RPMI7951 (cell line): ENCODE measurements at places on chromosomes 6 and 20. TPM values are rescaled to one million over a fixed set of nuclear protein-coding genes. Genes with fewer than 3 reads are reported as not detected.

Gene MAS1
- not detected in 2 replicates for total RNA-seq

Gene SRMS
- total RNA-seq: not detected in 2 replicates

Gene CDH26
- total RNA-seq: not detected in 2 replicates

Gene COL20A1
- not detected in 2 replicates for total RNA-seq

Gene COL12A1
- total RNA-seq: 25.9 and 28.7 TPM in 2 replicates

Gene RIPOR3
- total RNA-seq: 10.0 and 10.8 TPM in 2 replicates

Gene MAP3K7
- 29.7 and 38.8 TPM in 2 replicates for total RNA-seq

Gene GSTA2
- not detected in 2 replicates for total RNA-seq

Gene FLRT3
- total RNA-seq: 1.4 and 1.9 TPM in 2 replicates

Gene STX7
- 24.3 and 27.2 TPM in 2 replicates for total RNA-seq

Gene TGM2
- 650 and 793 TPM in 2 replicates for total RNA-seq

Gene ANKRD66
- total RNA-seq: not detected in 2 replicates

Gene CD40
- total RNA-seq: 0.72 and 1.7 TPM in 2 replicates

Gene FAM50B
- 2.2 and 2.3 TPM in 2 replicates for total RNA-seq

Gene CGA
- total RNA-seq: not detected in 2 replicates

Gene TOX2
- 24.7 and 25.4 TPM in 2 replicates for total RNA-seq

Gene PDYN
- not detected in 2 replicates for total RNA-seq

DNA sequence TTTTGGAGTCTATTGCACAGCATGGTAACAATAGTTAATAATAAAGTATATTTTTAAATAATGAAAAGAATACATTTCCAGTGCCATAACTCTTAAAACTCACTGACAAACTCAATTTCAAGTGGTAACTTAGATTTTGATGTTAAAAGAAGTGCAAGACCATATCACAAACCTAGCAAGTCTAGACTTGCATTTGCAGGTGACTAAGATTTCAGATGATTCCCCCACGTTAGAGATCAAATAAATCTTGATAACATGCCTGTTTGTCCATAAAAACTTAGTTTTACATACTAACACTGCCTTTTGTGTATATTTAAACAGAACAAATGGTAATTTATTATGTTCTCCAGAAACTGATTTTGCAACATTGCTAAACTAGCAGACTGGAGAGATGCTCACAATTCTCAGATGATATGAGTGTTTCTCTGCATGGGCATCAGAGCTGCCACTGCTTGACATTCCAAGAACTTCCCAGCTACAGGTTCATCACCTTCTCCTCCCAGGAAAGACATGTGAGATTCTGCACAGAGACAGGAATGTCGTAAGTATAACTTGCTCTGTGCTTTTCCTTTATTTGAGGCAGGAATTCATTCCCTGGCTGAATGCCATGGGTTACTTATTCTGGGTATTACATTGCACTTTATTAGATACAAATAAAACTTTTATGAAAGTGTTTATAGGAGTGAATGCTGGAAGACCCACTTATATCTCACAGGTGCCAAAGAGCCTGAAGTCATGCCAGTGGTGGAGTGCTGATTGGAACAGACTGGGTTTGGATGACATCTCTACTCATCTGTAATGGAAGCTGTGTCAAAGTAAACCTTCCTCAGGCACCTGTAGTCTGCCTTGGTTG is 160.2 kb upstream of the FOXA2 start:
- DNase-seq: no peak

GRCh38 chr20:16011519-16011918 is 561.7 kb downstream of the KIF16B start:
- no peak for DNase-seq

GRCh38 chr20:40782043-40782368 is 93.0 kb upstream of the MAFB start:
- no peak for DNase-seq

- peak; percentile 85 for DNase-seq
Measured at GRCh38 chr6:106085984-106086813, at the start of gene PRDM1. PRDM1 (plus strand) TSS chr6:106086336; CDS start chr6:106086554, 218 bp downstream.

GRCh38 chr20:49351775-49352174 is 73.9 kb upstream of the ZNFX1 start:
- no peak for DNase-seq

DNA sequence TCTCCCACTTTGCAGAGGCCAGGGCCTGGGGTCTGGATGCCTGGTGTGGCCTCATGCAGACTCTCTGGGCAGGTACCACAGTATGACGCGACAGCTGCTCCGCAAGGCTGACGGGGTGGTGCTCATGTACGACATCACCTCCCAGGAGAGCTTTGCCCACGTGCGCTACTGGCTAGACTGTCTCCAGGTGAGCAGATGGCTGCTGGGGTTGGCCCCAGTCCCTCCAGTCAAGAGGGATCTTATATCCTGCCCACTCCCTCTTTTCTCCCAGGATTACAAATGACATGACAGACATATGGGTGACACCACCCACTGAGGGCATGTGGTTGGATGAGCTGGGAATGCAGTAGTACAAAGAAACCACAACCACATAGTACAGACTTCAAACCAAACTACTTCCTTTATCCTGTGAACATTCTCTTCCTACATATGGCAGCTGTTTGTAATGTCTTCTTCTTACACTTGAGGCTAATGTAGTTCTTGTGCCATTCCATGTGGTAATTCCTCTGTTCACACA is 29.9 kb downstream of the RAB44 start:
- DNase-seq: peak; percentile 53

- no peak for DNase-seq
Measured at GRCh38 chr6:71035871-71036270, 79.0 kb upstream of the B3GAT2 start.

DNA sequence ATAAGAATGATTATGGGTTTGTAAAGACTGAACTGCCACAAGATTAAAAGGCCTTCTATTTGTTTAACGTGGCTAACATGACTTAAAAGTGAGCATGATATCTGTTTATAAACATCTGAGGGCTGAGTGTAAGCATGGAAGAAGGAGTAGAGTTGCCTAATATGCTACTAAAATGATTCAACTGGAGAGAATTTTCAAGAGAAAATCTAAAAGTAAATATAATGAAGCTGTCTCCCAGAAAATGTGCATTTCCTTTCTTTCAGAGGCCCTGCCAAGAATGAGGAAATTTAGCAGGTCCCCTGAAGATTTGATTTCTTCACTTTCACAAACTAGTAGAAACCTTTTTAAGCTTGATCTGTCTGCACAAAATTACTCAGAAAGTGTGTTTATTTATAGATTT is 4.2 kb upstream of the EYA4 start:
- DNase-seq: no peak

- DNase-seq: no peak
Measured at GRCh38 chr20:61205769-61206168, 46.3 kb upstream of the CDH4 start.

GRCh38 chr6:16761471-16762267 is 409 bp upstream of the ATXN1 start:
- DNase-seq: peak; percentile 95

GRCh38 chr6:155313602-155314091 is 637 bp downstream of the TFB1M start:
- peak; percentile 31 for DNase-seq

DNA sequence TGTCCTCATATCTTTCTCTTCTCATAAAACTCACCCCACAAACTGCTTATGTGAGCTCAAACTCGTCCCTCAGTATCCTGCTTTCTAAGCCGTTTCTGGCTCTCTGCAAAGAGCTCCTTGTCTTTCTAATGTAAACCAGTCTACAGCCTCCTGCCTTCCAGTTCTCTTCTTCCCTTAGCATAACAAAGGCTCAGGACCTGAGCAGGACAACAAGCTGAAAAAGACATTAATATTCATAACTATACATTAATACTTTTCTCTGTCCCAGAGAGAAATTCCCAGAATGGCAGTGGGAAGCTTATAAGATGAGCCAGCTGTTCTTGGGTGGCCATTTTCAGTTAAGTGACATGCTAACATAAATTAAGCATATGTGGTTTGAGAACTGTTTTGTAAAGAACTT is 207.0 kb upstream of the TCF21 start:
- no peak for DNase-seq

- DNase-seq: no peak
Measured at GRCh38 chr6:14142511-14143223, 25.1 kb downstream of the CD83 start.

GRCh38 chr6:6694368-6694780 is 105.9 kb downstream of the LY86 start:
- DNase-seq: no peak

- no peak for DNase-seq
Measured at GRCh38 chr6:154459513-154459912, 51.0 kb downstream of the CNKSR3 start.

GRCh38 chr20:44464514-44464913 is 11.2 kb upstream of the TTPAL start:
- peak; percentile 19 for DNase-seq

DNA sequence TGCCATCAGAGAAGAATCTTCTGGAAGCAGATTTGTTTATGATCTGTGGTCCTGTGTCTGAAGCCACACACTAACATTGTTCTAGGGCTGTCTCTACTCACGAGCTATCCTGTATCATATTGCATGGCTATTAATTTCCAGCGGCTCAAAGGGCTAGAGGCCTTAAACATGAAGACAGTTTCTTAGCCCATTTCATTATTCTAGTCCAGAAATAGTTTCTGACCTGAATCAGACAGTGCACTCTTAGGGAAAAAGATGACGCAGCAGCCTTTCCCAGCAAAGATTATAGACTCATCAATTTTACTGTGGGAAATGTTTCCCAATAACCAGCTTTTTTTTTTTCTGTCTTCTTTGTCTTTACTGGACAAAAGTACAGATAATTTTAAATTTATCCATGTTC is 105.3 kb upstream of the SUPT3H start:
- peak; percentile 89 for DNase-seq

- DNase-seq: no peak
Measured at GRCh38 chr6:129643968-129644367, 66.0 kb downstream of the ARHGAP18 start.

- peak; percentile 47 for DNase-seq
Measured at GRCh38 chr6:44831002-44831610, 443.6 kb downstream of the CDC5L start.
